Cortex of kidney (tissue), 1 donor: ENCODE measurements at places on chromosomes 5 and 9.

DNA sequence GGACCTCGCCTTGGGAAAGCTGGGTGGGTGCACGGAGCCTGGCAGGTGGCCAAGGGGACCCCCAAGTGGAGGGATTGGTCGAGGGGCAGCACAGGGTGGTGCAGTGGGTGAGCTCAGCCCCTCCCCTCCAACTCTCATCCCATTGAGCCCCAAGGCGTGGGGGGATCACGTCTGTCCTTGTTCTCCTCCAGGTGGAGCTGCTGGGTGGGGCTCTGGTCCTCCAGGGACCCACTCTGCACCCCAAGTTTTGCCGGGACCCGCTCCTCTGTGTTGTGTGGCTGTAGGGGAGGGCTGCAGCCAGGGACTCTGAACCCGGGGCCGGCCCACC lies 3.6 kb upstream of the FUT7 start:
- no peak for DNase-seq

GRCh38 chr9:136763649-136764035 lies 676 bp downstream of the LCN15 start:
- DNase-seq: no peak

GRCh38 chr5:79931409-79931808 lies 59.7 kb downstream of the MTX3 start:
- no peak for DNase-seq

DNA sequence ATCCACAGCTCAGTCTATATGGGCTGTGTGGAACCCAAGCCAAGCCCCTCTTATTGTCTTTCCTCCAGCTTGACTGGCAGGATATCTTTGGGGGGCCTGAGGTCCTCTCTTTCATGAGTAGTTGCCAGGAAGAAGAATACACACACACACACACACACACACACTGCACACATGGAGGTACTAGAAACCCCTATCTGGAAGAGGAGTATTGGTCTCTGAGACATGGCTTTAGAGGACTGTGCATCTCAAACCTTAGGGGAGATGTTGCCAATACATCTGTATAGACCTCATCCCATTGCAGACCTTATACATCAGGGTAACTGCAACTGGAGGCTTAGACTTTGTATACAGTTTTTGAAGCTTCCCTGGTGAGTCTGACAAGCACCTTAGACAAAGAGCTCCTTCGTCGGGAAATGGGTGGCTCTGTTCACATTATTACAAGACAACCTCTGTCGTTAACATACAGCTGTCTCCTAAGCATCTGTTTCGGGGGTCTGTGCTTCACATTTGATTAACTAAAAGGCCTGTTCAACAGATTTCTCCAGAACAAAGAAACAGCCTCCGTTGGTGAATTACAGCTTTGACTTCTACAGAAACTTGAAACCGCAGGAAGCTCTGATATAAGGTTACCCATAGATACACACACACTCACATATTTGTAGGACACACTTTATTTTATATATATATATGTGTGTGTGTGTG lies 5.5 kb upstream of the ENTREP1 start:
- no peak for DNase-seq

GRCh38 chr9:91803970-91804752 lies 145.9 kb downstream of the ROR2 start:
- DNase-seq: no peak

GRCh38 chr5:124154714-124155113 lies 591.7 kb downstream of the ZNF608 start:
- DNase-seq: no peak

DNA sequence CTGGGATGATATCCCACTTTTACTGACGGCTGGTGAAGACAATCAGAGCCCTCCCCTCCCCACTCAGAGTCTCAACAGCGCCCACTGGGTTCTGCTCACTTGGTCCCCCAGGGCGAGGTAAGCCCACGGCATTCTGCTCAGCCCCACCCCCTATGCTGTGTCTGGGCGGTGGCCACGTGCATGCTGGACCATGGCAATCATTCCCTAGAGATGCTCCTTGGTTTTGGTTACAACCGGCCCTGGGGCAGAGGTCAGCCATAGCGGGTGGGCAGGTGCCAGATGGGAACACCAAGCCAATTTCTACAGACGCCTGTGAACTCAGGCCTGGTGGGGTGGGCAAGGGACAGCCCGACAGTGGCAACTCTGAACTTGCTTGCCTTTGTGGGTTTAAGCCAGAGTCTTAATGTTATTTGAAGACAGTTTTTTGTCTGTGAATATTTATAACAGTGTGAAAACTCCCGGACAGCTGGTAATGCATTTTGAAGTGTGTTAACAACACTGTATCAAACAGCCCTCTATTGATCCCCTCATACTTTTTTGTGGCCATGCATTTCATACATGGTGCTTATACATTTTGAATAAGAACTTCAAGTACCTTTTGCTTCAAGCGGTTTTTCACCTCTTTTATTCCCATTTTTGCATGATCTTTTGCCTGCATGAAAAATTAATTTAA lies 94.2 kb downstream of the CRB2 start:
- no peak for DNase-seq

DNA sequence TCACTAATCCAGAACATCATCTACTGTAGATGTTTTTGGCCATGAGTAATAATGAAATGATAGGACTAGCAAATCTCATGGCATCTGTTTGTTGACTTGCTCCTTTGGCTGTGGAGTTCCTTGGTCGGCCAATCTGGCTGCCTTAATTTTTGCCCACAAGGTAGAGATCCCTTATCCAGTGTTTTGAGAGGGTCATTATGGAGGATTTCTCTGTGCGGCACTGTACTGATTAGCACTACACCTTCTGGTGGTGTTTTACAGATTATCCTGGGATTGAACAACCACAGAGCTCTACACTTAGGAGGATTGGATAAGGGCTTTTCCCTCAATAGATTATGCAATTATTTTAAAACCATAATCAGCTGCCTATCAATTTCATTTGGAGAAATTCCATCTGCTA lies 3.2 kb upstream of the ENHO start:
- no peak for DNase-seq

DNA sequence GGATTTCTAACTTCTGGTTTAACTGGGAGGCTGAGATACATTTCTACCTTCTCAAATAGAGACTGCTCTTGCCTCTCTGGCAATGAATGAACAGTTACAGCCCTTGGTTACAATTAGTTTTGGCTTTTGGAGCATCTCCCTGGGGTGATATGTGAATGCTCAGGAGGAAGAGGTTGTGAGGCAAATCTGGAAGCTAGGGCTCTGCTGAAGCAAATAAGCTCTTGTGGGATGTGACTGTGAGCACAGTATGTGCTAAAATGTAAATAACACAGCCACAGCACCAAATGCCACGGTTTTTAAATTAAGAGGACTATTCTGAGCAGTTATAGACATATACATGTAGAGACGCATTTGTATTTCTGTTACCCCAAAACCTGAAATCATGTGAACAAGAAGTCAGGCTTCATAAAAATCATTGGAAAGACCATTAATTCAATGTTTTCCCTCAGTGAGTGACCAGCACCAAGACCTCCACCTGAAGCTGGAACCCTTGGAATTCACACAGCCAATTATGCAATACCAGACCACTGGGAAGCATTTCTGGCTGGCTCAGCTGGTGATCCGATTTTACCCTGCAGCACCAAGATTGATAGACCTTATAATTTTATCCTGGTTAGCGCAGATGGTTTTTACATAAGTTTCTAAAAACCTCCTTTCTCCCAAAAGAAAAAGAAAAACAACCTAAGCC lies 3.0 kb upstream of the SLC44A1 start:
- no peak for DNase-seq

- no peak for DNase-seq
Measured at GRCh38 chr5:72248410-72248981, 71.5 kb downstream of the MRPS27 start.

GRCh38 chr9:2916382-2916985 lies 72.6 kb upstream of the PUM3 start:
- DNase-seq: no peak

DNA sequence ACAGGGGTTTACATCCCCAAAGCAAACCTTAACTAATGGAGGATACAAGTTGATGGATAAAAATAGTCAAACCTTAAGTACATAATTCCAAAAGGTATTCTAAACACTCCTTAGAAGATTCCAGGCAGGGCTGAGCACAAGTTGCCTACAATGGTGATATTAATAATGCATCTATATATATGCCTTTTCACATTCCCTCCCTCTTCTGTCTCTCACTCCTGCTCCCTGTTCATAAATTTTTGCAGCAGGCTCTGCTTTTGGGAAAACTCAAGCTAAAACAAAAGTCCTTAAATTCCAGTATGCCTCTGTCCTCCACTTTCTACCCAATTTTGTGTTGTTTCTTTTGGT lies 139.4 kb upstream of the CDKN2B start:
- no peak for DNase-seq

DNA sequence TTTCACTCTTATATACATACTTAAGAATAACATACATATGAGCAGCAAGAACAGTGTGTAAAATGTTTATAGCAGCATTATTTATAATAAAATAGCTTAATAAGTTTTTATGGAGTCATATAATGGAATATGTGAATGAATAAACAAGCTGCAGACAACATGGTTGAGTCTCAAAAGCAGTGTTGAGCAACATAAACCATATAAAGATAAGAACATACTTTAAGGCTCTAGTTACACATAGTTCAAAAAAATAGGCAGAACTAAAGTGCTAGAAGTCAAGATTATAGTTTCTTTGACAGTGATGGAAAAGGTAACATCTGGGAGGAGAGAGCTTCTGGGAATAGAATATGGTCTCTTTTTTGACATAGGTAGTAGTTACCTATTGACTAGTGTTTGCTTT lies 53.7 kb upstream of the ADAMTS19 start:
- no peak for DNase-seq
